ENCODE measurements at places on chromosomes 11 and 22. TPM values are rescaled to one million over a fixed set of nuclear protein-coding genes. Genes with fewer than 3 reads are reported as not detected.
A peak's percentile ranks its signal among the peaks of the same experiment; 100 is the strongest.

DNA sequence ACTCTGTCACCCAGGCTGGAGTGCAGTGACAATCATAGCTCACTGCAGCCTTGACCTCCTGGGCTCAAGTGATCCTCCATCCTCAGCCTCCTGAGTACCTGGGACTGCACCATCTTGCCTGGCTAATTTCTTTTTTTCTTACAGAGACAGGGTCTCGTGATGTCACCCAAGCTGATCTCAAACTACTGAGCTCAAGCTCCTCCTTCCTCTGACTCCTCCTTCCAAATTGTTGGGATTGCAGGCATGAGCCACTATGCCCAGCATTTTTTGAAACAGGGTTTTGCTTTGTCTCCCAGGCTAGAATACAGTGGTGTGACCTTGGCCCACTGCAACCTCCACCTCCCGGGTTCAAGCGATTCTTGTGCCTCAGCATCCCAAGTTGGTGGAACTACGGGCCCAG, 358.3 kb upstream of the MTNR1B start:
- no peak overlapping the region for H3K27ac ChIP-seq
- peaks cover 8% of the 10 kb centered on the region for H3K4me1 ChIP-seq
- H3K27me3 ChIP-seq, result no peaks in the 10 kb centered on the region

- H3K4me3 ChIP-seq, result no peak overlapping the region
- no peak for DNase-seq
- H3K4me1 ChIP-seq, result no peaks in the 10 kb centered on the region
- H3K27me3 ChIP-seq, result peaks cover 19% of the 10 kb centered on the region
- no peaks in the 10 kb centered on the region for H3K36me3 ChIP-seq
These were observed 6.6 kb upstream of the MMP27 start for GRCh38 chr11:102712137-102712536.

DNA sequence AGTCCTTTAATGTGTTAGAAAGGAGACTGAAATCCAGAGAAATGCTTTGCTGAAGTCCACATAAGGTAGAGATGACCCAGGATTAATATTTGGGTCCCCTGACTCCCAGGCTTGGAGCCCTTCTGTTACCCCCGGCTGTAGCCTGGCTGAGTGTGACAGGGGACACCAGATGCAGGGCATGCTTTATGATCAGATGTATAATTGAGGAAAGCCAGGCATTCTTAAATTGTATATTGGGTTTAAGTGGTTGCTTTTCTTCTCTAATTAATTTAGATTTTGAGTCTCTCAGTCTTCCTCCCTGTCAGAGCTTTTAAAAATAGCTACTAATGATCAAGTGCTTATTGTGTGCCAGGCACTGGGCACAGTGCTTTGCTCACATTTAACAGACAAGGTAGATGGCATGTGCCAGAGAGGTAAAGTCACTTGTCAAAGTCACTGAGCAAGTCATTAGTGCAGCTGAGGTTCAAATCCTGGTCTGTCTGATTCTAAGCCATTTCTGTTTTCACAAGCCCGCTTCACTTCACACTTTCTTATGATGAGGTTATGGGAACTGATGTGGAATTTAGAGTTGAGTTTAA, 7.9 kb downstream of the ZNRF3 start:
- no peaks in the 10 kb centered on the region for H3K36me3 ChIP-seq
- no peaks in the 10 kb centered on the region for H3K4me1 ChIP-seq
- no peak overlapping the region for H3K4me3 ChIP-seq
- H3K27me3 ChIP-seq, result no peaks in the 10 kb centered on the region

- no peaks in the 10 kb centered on the region for H3K27me3 ChIP-seq
- DNase-seq, result no peak
- peak overlapping the region; percentile 84 for H3K27ac ChIP-seq
- H3K4me1 ChIP-seq, result peaks cover 40% of the 10 kb centered on the region
- no peaks in the 10 kb centered on the region for H3K36me3 ChIP-seq
These were observed 34.4 kb upstream of the SUSD2 start for GRCh38 chr22:24146791-24147353.

GRCh38 chr11:69909561-69910518, 90.6 kb upstream of the FGF3 start:
- peak; percentile 84 for DNase-seq
- H3K27me3 ChIP-seq, result peaks cover 14% of the 10 kb centered on the region
- H3K27ac ChIP-seq, result no peak overlapping the region
- no peak overlapping the region for H3K4me3 ChIP-seq

- no peak overlapping the region for H3K27ac ChIP-seq
- H3K27me3 ChIP-seq, result no peaks in the 10 kb centered on the region
- no peak overlapping the region for H3K4me3 ChIP-seq
- no peaks in the 10 kb centered on the region for H3K36me3 ChIP-seq
These were observed 238.4 kb upstream of the DDI1 start for GRCh38 chr11:103798026-103798425.

DNA sequence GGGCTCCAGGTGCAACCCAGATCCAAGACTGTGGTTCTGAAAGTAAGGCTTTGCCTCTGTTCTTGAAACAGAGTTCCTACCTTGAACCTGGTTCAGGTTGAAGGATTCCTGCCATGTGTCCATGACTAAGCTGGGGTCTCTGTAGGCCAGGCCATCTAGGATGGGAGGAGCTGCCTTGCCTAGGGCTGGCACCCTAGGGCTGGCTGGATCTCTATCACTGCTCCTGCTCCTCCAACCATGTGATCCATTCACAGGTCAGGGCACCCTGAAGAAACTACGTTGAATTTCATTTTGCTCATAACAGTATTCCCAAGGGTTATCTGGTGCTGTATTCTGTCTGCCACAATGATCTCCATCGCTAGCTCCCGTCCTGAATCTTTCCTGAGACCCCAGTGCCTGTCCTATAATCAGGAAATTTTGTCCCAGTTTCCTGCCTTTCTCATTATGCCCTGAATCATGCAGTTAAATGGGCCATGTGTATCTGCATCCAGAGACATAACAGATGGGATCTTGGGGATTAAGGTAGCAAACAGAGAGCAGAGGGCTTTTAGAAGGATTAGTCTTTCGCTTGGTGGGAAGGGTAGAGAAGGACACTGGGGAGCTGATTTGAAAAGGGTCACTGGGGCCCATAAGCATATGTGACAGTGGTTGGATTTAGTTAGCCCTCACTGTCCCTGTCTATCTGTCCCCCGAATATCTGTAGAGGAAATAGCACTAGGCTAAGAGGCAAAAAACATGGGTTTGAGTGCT, 98.2 kb upstream of the MTMR2 start:
- H3K27me3 ChIP-seq, result no peaks in the 10 kb centered on the region
- no peak overlapping the region for H3K4me3 ChIP-seq
- no peak for DNase-seq
- H3K27ac ChIP-seq, result no peak overlapping the region
- peaks cover 13% of the 10 kb centered on the region for H3K4me1 ChIP-seq

- peaks cover 21% of the 10 kb centered on the region for H3K36me3 ChIP-seq
- peaks cover 15% of the 10 kb centered on the region for H3K4me1 ChIP-seq
- no peaks in the 10 kb centered on the region for H3K27me3 ChIP-seq
- no peak overlapping the region for H3K4me3 ChIP-seq
- no peak overlapping the region for H3K27ac ChIP-seq
These were observed 13.9 kb downstream of the ZBED4 start for GRCh38 chr22:49867303-49868265.

GRCh38 chr11:107962181-107962580, 33.9 kb downstream of the RAB39A start:
- H3K4me1 ChIP-seq, result peaks cover 20% of the 10 kb centered on the region
- no peak overlapping the region for H3K27ac ChIP-seq
- no peaks in the 10 kb centered on the region for H3K36me3 ChIP-seq
- no peak overlapping the region for H3K4me3 ChIP-seq
- H3K27me3 ChIP-seq, result peaks cover 2% of the 10 kb centered on the region
- no peak for DNase-seq

DNA sequence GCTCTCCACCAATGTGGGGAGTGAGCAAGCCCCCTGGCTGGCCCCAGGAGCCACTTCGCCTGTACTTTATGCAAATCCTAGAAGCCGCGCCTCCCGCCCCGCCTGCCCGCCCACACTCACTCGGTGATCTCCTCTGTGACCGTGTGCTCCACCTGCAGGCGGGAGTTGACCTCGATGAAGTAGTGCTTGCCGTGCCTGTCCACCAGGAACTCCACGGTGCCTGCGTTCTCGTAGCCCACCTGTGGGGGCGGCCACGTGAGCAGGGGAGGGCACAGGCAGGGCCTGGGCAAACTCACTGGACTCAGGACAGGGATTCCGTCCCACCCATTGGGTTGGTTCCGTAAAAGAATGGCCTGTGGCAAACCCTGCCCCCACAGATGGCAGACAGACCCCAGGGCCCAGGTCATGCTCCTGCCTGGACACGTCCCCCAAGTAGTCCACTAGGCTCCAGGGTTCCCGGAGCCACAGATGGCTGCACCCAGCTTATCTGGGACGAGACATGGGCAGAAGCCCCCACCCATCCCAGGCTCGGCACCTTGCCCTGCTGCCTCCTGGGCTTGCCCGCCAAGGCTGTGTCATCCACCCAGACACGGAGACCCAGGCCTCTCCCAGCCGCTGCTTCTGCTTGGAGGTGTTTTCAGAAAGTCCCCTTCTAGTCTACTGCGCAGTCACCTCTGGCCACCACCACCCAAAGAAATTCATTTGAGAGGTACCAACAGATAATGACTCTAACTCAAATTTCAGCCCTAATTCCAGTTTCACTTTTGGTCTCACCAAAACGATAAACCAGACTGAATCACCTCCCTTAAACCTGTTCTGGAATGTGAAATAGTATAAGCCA, 12.1 kb downstream of the LRFN4 start:
- no peak overlapping the region for H3K27ac ChIP-seq
- H3K36me3 ChIP-seq, result no peaks in the 10 kb centered on the region

GRCh38 chr11:69540118-69541000, 58.9 kb downstream of the LINC01488 start:
- H3K4me1 ChIP-seq, result peaks cover 27% of the 10 kb centered on the region
- H3K27ac ChIP-seq, result peak overlapping the region; percentile 36
- no peak overlapping the region for H3K4me3 ChIP-seq

DNA sequence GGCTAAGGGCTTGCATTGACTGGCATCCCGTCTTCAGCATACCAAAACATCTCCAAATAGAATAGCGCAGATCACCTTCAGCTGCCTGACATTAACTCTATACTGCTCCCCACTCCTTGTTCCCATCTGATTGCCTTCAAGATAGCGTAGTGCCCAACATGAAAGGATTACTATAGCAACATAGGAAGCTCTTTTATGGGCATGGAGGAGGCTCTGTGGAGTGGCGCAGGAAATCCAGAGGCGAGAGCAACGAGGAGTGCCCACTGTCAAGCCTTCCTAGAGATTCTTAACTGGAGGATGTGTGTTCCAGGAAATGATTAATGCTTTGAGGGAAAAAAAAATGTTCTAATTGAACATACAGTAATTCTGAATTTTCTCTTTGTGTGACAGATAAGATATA, 213.3 kb downstream of the CADM1 start:
- H3K27me3 ChIP-seq, result no peaks in the 10 kb centered on the region
- no peak overlapping the region for H3K4me3 ChIP-seq
- DNase-seq, result no peak
- H3K4me1 ChIP-seq, result peaks cover 23% of the 10 kb centered on the region
- H3K27ac ChIP-seq, result no peak overlapping the region
- H3K36me3 ChIP-seq, result no peaks in the 10 kb centered on the region

- peaks cover 25% of the 10 kb centered on the region for H3K4me1 ChIP-seq
- no peak for DNase-seq
- H3K4me3 ChIP-seq, result no peak overlapping the region
- H3K27me3 ChIP-seq, result no peaks in the 10 kb centered on the region
- peak overlapping the region; percentile 0 for H3K27ac ChIP-seq
- H3K36me3 ChIP-seq, result no peaks in the 10 kb centered on the region
These were observed 62.6 kb upstream of the PTPRJ start for GRCh38 chr11:47917599-47918369.

DNA sequence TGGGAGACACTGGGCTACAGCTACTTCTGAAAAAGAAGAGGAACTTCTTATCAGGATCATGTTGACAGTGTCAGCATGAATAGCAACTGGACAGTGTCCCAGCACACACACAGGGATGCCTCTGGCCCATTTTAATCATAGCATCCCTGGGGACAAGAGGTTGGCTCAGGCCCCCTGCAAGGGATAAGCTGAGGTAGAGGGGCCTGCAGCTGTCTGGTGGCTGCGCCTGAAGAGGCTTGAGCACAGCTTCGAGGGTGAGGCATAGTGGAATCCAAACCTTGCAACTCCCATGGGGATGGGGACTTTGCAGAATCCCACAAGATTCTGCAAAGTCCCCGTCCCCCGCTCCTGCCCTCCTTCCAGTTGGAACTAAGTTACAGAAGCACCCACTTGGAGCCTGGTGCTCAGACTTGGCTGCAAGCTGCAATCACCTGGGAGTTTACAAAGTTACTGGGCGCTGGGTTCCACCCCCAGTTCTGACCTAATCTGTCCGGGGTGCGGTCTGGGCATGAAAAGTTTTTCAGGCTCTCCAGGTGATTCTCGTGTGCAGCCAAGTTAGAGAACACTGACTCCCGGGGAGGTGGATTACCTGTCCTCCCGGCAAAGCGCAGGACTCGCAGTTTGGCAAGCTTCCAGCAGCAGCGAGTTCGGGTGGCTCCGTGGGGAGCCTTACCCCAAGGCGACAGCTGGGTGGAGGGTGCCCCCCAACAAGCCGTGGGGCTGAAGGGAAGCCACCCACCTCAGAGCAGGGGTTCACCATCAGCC, 16.0 kb upstream of the LINC01488 start:
- H3K36me3 ChIP-seq, result peaks cover 4% of the 10 kb centered on the region
- H3K27me3 ChIP-seq, result no peaks in the 10 kb centered on the region
- H3K27ac ChIP-seq, result no peak overlapping the region
- no peak overlapping the region for H3K4me3 ChIP-seq
- peaks cover 14% of the 10 kb centered on the region for H3K4me1 ChIP-seq

- H3K27ac ChIP-seq, result no peak overlapping the region
- no peaks in the 10 kb centered on the region for H3K27me3 ChIP-seq
- DNase-seq, result no peak
- peaks cover 51% of the 10 kb centered on the region for H3K4me1 ChIP-seq
- no peaks in the 10 kb centered on the region for H3K36me3 ChIP-seq
These were observed 18.5 kb downstream of the MGAT3 start for GRCh38 chr22:39475337-39475736.

- H3K36me3 ChIP-seq, result no peaks in the 10 kb centered on the region
- H3K27me3 ChIP-seq, result no peaks in the 10 kb centered on the region
- H3K4me3 ChIP-seq, result peak overlapping the region; percentile 68
- peak overlapping the region; percentile 96 for H3K27ac ChIP-seq
- H3K4me1 ChIP-seq, result peaks cover 40% of the 10 kb centered on the region
These were observed 5.1 kb upstream of the STIP1 start for GRCh38 chr11:64180891-64181290.

- H3K36me3 ChIP-seq, result no peaks in the 10 kb centered on the region
- DNase-seq, result no peak
- H3K4me3 ChIP-seq, result no peak overlapping the region
- H3K27me3 ChIP-seq, result peaks cover 16% of the 10 kb centered on the region
These were observed 111.8 kb downstream of the OSBP2 start for GRCh38 chr22:30806391-30806861.

GRCh38 chr22:40997520-40997919, 46.3 kb downstream of the RBX1 start:
- H3K27me3 ChIP-seq, result peaks cover 13% of the 10 kb centered on the region
- no peak for DNase-seq
- H3K4me1 ChIP-seq, result peaks cover 2% of the 10 kb centered on the region
- no peak overlapping the region for H3K4me3 ChIP-seq

GRCh38 chr11:69121621-69122325, 34.0 kb upstream of the SMIM38 start:
- H3K27ac ChIP-seq, result no peak overlapping the region
- H3K4me3 ChIP-seq, result no peak overlapping the region
- DNase-seq, result no peak
- peaks cover 3% of the 10 kb centered on the region for H3K36me3 ChIP-seq
- peaks cover 23% of the 10 kb centered on the region for H3K4me1 ChIP-seq
- H3K27me3 ChIP-seq, result no peaks in the 10 kb centered on the region

SAA2 gene
- not detected for total RNA-seq

CHRNA10 gene
- total RNA-seq, result 1.2 TPM

IGLL5 gene
- total RNA-seq, result not detected

KDM4D gene
- 0.65 TPM for total RNA-seq

CD3D gene
- total RNA-seq, result not detected

UBE2L6 gene
- total RNA-seq, result 8.8 TPM

OMP gene
- not detected for total RNA-seq

OR52H1 gene
- not detected for total RNA-seq

All from chondrocyte (in vitro differentiated cells).